ENCODE measurements at places on chromosomes 3 and 15. TPM values are rescaled to one million over a fixed set of nuclear protein-coding genes. Genes with fewer than 3 reads are reported as not detected.

The ZNF501 gene
- total RNA-seq = 3.3 TPM

The SPESP1 gene
- total RNA-seq = 0.93 TPM

The LDHAL6B gene
- total RNA-seq = not detected

The RPSA gene
- 1,037 TPM for total RNA-seq

The SMAD3 gene
- total RNA-seq = 44.5 TPM

The TXNRD3 gene
- total RNA-seq = 8.8 TPM

The CP gene
- total RNA-seq = 13.8 TPM

The ATP13A4 gene
- 0.36 TPM for total RNA-seq

The TGM5 gene
- total RNA-seq = 5.0 TPM

The MSL2 gene
- total RNA-seq = 35.3 TPM

The QARS1 gene
- 196 TPM for total RNA-seq

The PLXND1 gene
- 364 TPM for total RNA-seq

The GPR62 gene
- total RNA-seq = not detected

The FAM3D gene
- total RNA-seq = not detected

The ZDHHC23 gene
- total RNA-seq = 4.8 TPM

The GALNT15 gene
- 211 TPM for total RNA-seq

The GADL1 gene
- total RNA-seq = not detected

The SI gene
- total RNA-seq = not detected

The CHAC1 gene
- total RNA-seq = 20.8 TPM

The SLCO2A1 gene
- 54.2 TPM for total RNA-seq

The TLR9 gene
- not detected for total RNA-seq

The RARB gene
- total RNA-seq = 11.2 TPM

The ACAA1 gene
- total RNA-seq = 69.5 TPM

The TIGIT gene
- 0.19 TPM for total RNA-seq

The CYP1A2 gene
- total RNA-seq = not detected

The SRP14 gene
- 299 TPM for total RNA-seq

The ADAMTS7 gene
- total RNA-seq = 6.5 TPM

The PLA2G4E gene
- not detected for total RNA-seq

The BDH1 gene
- total RNA-seq = 12.0 TPM

The LMAN1L gene
- not detected for total RNA-seq

The ANKUB1 gene
- not detected for total RNA-seq
